OCI-LY7 (cell line): ENCODE measurements at places on chromosomes 1 and 21.

DNA sequence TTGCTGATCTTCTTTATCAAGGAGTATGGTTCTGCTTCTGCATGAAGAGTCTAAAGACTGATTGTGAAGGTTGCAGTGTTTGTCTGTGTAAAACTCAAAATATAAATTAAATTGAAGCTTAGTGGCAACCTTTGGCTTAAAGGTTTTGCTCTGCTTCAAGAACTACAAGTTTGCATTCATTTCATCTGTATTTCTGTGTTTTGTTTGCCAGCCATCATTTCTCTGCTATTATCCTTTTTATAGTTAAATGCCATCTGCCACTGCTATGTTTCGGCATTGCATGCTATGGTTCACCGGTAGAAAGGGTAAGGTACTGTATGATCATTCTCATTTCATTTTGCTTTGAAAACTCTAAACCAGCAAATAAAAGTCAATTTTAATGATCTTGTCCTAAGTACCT, 52.9 kb downstream of the OSBPL9 start:
- DNase-seq: no peak

DNA sequence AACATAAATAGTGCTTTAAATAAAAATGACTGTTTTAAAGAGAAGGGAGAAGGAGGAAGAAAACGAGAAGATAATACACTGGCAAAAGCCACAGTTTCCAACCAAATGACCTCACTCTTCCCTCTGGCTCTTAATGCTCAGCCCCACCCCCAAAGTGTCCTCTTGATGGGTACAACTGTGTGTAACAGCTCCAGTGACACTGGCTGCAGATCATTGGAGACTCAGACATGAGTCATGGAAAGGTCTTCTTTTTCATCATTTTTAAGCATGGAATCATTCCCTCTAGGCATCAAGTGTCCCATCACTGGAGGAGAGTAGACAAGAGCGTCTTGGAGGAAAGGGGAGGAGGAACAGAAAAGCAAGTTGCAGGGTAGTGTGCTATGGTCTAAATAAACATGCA, 333.0 kb downstream of the PAPPA2 start:
- no peak for DNase-seq

DNA sequence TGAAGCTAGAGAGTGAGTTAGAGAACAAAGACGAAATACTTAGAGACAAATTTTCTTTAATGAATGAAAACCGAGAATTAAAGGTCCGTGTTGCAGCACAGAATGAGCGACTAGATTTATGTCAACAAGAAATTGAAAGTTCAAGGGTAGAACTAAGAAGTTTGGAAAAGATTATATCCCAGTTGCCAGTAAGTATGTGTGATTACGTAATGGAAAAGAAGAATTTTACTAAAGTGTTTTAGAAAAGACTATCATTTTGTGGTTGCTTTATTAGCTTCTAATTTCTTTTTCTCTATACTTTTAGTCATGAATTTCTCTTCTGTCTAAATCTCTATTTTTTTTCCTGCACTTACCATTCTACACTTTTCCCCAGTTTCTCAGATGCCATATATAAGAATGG, 26.7 kb downstream of the CCDC18 start:
- no peak for DNase-seq

DNA sequence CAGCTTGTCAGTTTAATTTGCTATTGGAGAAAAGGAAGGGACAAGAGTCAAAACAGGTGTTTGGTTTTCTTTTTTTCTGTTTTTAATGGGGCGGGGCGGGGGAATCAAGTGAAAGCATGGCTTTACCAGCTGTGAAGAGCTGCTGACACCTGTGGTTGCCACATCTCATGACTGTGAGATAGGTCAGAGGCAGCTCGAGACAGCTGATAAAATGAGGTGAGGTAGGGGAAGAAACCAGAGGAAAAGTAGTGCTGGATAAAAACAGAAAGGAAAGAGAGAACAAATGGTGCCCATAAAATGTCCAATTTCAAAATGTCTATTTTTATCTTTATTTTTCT, 272.3 kb downstream of the NEGR1 start:
- DNase-seq: no peak

GRCh38 chr1:111813440-111814304, 58.0 kb downstream of the DDX20 start:
- DNase-seq: peak; percentile 32

DNA sequence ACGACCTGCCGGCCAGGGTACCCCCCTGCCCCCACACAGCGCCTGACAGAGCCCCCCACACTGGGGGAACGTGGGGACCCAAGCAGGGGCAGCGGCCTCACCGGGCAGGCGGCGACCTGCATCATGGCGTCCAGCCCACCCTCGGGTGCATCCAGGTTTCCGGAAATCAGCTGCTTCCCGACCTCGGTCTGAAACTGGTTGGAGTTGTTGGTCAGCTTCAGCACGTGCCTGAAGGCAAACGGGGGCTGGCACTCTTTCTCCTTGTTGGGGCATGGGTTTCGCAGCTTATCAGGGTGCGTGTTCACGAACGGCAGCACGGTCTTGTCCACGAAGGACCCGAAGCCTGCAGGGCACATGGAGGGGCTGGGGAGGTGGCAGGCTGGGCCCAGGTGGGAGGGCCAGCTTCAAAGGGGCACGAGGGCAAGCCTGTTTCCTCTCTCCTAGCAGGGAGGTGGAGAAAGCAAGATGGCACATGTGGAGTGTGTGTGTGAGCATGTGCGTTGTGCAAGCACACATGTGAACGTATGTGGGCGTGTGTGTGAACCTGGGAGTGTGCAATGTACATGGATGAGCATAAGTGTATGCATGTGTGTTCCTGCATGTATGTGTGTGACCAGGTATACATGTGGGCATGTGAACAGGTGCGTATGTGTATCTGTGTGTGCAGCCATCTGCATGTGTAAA, 19.2 kb downstream of the ITGB2 start:
- DNase-seq: no peak

DNA sequence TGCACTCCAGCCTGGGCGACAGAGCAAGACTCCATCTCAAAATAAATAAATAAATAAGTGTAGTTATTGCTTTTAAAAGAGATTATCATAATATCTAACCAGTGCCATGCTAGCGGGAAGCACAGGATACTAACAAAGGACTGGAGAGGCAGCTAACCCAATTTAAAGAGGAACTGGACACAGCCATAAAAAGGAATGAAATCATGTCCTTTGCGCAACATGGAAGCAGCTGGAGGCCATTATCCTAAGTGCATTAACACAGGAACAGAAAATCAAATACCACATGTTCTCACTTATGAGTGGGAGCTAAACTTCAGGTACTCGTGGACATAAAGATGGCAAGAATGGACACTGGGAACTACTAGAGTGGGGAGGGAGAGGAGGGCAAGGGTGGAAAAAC, 54.9 kb downstream of the TM2D1 start:
- no peak for DNase-seq

GRCh38 chr1:235098991-235099390, 29.6 kb downstream of the TOMM20 start:
- DNase-seq: no peak

DNA sequence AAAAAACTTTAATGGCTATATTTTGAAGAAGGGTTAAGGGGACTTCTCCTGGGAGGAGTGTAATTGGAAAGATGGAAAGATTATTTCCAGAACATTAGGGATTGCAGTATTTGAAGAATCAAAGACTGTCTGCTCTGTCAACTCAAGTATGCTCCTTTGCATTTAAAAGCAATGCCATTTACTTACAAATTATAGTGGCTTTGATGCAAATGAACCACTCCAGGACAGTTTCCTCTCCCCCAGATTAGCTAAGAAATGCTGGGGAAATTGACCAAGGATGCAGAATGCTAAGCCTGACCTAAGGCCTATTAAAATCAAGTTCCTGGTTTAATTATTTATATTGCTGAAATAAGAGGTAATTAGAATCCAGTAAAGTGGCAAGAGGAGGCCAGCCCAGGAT, 110.5 kb upstream of the CAMK1G start:
- no peak for DNase-seq

- DNase-seq: no peak
Observed at GRCh38 chr1:171126504-171126903, 35.8 kb downstream of the FMO3 start.

DNA sequence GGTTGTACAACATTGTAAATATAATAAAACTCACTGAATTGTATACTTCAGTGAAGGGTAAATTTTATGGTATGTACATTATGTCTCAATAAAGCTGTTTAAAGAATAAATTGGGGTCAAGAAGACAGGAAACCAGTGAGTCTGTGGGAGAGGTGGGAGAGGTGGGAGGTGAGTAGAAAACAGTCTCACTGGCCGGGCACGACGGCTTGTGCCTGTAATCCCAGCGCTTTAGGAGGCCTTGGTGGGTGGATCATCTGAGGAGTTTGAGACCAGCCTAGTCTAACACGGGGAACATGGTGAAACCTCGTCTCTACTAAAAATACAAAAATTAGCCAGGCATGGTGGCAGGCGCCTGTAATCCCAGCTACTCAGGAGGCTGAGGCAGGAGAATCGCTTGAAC, 4.2 kb downstream of the MTMR11 start:
- no peak for DNase-seq

DNA sequence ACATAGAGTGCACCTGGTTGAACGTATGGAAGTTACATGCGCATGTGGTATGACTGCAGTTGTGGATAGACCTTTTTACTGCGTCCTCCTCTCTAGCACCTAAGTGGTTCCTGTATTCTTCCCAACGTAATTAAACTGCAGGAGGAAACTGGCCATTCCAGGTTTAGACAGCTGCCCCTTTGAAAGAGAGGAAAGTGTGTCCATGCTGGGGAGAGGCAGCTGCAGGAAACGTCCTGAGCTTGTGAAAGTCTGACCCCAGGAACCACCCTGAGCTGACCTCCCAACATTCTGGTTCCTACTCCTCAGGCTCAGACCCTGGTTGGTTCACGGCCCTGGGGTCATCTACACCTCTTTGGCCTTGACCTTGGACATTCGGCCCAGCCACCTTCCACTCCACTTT, 309.3 kb downstream of the DISC1 start:
- DNase-seq: no peak
